ENCODE measurements at places on chromosomes 4 and X. TPM values are rescaled to one million over a fixed set of nuclear protein-coding genes. Genes with fewer than 3 reads are reported as not detected.

IL21 gene
- total RNA-seq: not detected

GC gene
- total RNA-seq: not detected

TLR2 gene
- 0.16 TPM for total RNA-seq

DUX4 gene
- not detected for total RNA-seq

TMPRSS11F gene
- total RNA-seq: not detected

PAGE2B gene
- not detected for total RNA-seq

HTR2C gene
- total RNA-seq: not detected

KCND1 gene
- 1.4 TPM for total RNA-seq

TEX11 gene
- not detected for total RNA-seq

TNIP2 gene
- total RNA-seq: 42.7 TPM

KLF8 gene
- not detected for total RNA-seq

SPANXA2 gene
- total RNA-seq: not detected

SATL1 gene
- not detected for total RNA-seq

BANK1 gene
- total RNA-seq: 0.70 TPM

ERVMER34-1 gene
- total RNA-seq: 0.45 TPM

GPRASP2 gene
- 5.9 TPM for total RNA-seq

DDIT4L gene
- total RNA-seq: 0.37 TPM

MAGEA12 gene
- 0.17 TPM for total RNA-seq

NPY1R gene
- 0.17 TPM for total RNA-seq

CRMP1 gene
- total RNA-seq: 3.2 TPM

Data from A549 treated with CORT108297 at 1 μM for 4 hours (cell line).